Stimulated activated CD8-positive, alpha-beta memory T cell treated with anti-CD3 and anti-CD28 coated beads, Interleukin-7, amount 100 ng/mL, for 4 hours (primary cell): ENCODE measurements at places on chromosomes 7 and 10.

DNA sequence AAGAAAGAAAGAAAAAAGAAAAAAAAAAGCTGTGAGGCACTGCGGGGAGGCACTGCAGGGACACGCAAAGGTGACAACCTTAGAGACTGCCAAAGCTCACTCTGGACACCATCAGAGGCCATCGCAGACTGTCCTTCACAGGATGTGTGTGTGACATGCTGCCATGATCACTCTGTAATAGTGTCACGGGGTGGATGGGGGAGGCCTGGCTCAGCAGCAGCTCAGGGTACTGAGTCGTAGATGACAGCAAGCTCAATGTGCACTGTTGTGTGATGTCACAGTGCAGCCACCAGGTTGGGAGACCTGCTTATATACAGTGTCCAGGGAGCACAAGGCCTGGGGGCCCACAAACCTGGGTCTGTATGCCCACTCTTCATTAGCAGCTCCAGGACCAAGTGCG lies 83.3 kb downstream of the SLIT1 start:
- no peak for DNase-seq

- no peak for DNase-seq
These were observed 738 bp downstream of the POM121 start for GRCh38 chr7:72925546-72926120.

- no peak for DNase-seq
These were observed 388.4 kb upstream of the FZD8 start for GRCh38 chr10:36030516-36030915.

DNA sequence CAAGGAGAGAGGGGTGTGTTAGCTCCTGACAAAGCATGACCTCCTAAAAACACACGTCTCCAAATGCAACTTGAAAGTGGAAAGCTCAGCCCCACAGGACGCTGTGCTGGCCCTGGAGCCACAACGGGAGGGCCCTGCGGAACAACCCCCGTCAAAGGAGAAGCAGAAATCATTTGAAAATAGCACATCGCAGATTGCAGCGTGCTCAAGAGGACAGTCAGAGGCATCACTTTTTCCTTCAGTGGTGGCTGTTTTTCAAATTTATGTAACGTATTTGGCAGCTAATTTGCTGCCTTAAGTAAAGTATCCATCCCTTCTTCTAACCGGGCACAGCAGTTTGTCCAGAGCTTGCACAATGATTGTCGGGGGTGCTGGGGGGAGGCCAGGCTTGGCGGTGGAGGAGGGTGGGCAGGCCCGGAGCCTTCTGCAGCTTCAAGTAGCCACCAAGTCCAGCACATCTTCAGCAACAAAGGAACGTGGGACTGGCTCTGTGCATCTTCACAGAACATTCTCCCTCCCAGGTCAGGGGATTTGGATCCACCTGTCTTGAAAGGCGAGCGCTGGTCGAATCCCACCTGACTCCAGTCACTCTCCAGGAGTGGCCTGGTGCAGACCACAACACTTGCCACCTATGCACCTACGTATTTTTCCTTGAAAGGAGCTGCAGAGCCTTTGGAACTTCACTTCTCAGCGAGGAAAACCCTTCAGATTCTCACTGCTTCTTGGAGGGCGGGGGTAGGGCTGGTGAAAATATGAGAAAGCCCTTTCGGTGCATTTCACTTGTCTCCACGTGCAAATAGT lies 346.3 kb downstream of the DNAJB6 start:
- no peak for DNase-seq

- DNase-seq: no peak
These were observed 179.9 kb downstream of the SFMBT2 start for GRCh38 chr10:7230951-7231350.

- DNase-seq: no peak
These were observed 257.8 kb upstream of the GNAI1 start for GRCh38 chr7:79876848-79877252.

DNA sequence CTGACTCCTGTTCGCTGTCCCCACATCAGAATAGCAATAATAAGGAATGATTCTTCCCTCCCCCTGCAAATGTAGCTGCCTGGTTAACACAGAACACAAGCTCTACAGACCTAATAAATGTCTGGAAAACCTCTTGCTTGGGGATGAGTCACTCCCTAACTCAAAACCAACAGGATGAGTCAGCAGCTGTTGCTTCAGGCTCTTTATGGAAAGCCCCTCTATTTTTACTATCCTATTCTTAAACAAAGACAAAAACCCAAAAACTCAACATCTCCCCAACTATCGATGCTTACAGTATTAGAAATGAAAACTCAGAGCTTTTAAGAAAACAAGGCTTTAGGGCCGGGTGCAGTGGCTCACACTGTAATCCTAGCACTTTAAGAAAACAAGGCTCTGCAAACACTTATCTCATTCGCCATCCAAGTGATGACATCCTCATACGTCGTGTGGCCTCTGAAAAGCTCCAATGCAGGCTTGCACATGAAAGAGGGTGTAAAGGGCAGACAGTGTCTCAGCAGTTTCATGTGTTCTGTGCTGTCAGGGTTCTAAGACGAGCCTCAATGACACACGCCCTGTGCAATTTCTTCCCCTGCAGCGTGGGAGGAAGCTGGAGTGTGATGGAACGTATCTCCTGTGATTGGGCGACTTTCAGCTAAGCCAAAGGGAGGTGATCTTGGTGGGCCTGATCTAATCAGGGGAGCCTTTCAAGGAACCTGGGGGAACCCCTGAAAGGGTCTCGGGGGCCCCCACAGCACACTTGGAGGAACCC lies 70.1 kb downstream of the AMZ1 start:
- DNase-seq: peak; percentile 56
